ENCODE measurements at places on chromosomes 11 and 22. TPM values are rescaled to one million over a fixed set of nuclear protein-coding genes. Genes with fewer than 3 reads are reported as not detected.

Gene SERPING1
- 62.5 TPM for total RNA-seq

Gene USP35
- total RNA-seq, result 18.7 TPM

Gene RAC2
- 0.65 TPM for total RNA-seq

Gene PLEKHB1
- 4.5 TPM for total RNA-seq

Gene ASCL2
- not detected for total RNA-seq

Gene KRTAP5-7
- total RNA-seq, result not detected

Gene C11orf65
- total RNA-seq, result 0.77 TPM

Gene ZW10
- 16.6 TPM for total RNA-seq

Gene TMX2
- 91.5 TPM for total RNA-seq

Gene SVIP
- 15.9 TPM for total RNA-seq

Gene OR6A2
- 0.09 TPM for total RNA-seq

Gene BRMS1
- total RNA-seq, result 47.8 TPM

Gene MIOX
- 0.91 TPM for total RNA-seq

Gene ADORA2A
- 3.9 TPM for total RNA-seq

Gene KCNK4
- total RNA-seq, result 0.52 TPM

Gene C11orf87
- total RNA-seq, result 0.07 TPM

Gene C11orf42
- total RNA-seq, result not detected

Gene OR51B2
- total RNA-seq, result not detected

Gene OR52H1
- total RNA-seq, result not detected

Gene JRKL
- 13.9 TPM for total RNA-seq

Gene CD81
- total RNA-seq, result 625 TPM

Gene CSRP3
- 0.70 TPM for total RNA-seq

Gene FREY1
- 1.5 TPM for total RNA-seq

Gene OR56A4
- not detected for total RNA-seq

Gene ADAMTS8
- total RNA-seq, result 0.20 TPM

Gene APOA4
- total RNA-seq, result not detected

Gene MUC2
- total RNA-seq, result not detected

Gene SPI1
- total RNA-seq, result not detected

Gene KCTD21
- 12.9 TPM for total RNA-seq

Gene NXPE2
- 0.11 TPM for total RNA-seq

Gene JAML
- total RNA-seq, result not detected

Gene IFITM1
- 631 TPM for total RNA-seq

Gene TRIM29
- total RNA-seq, result 0.55 TPM

Gene OR51I1
- total RNA-seq, result not detected

Gene YWHAH
- 160 TPM for total RNA-seq

Gene TOLLIP
- total RNA-seq, result 44.8 TPM

Gene CDCA5
- total RNA-seq, result 6.0 TPM

Gene CNGA4
- total RNA-seq, result 0.31 TPM

Measured in astrocyte (in vitro differentiated cells and primary cell).